ENCODE measurements at places on chromosomes 5 and 9.

DNA sequence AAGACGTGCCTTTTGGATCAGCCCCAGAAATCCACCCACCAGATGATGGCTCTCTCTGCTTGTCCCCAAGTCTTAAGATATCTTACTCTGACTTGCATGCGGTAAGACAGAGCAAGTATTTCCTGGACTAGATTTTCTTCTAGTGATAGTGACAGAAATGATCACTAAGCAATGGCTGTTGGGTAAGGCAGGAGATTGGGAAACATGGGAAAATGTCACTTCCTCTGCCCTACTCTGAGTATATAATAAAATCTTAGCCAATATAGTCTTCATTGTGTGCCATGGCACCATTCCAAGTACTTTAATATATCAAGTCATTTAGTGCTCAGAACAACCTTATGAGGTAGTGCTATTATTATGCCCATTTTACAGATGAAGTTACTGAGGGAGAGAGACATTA is 31.0 kb upstream of the GNA14 start:
- DNase-seq: no peak

DNA sequence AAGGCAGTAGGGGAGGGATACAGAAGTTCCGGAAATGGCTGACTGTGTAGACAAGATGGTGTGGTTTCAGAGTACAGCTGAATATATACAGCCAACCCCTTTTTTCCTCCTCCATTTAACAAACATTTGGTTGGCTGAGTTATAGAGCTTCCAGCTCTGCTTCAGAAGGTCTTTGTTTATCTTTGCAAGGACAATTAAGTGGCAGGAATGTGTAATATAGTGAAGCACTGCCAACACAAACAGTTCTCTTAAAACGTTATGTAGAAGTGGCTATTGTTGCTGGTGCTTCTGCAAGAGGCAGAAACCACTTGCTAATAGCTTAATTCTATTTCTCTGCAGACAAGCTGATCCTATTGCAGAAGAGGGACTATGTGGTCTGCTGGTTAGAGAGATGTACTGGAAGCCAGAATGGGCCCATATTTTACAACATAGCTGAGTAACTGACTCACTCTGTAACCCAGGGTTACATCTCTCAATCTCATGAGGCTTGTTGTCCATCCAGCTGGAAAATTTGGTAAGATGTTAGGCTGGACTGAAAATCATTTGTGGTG is 62.7 kb upstream of the OSMR start:
- DNase-seq: no peak

DNA sequence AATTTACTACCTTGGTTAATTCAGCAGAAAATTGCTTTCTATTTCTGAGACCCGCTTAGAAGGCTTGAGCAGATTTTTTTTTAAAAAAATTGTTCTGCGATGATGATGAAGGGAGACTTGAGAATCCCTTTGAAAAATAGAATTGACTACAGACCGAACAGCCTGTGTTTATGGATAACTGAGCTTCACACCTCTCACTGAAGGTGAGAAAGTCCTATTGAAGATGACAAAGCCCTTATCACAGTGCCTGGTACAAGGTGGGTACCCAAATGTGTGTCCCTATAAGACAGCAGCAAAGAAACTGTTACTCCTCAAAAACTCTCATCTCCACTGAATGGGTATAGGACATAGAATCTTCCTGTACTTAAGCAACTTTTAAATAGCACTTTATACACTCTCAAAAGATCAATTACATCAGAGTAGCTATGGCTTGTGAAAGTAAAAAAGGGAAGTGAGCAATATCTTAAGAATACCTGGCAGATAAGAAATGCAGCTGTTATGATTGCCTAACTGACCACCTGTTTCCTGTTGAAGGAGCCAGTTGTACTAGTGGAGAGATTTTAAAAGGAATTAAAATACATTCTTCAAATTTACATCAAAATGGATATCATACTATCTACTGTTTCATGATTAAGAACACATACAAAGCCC is 419.7 kb downstream of the CHSY3 start:
- DNase-seq: no peak

- DNase-seq: no peak
These were observed 59.6 kb downstream of the TSTD2 start for GRCh38 chr9:97573482-97574073.

DNA sequence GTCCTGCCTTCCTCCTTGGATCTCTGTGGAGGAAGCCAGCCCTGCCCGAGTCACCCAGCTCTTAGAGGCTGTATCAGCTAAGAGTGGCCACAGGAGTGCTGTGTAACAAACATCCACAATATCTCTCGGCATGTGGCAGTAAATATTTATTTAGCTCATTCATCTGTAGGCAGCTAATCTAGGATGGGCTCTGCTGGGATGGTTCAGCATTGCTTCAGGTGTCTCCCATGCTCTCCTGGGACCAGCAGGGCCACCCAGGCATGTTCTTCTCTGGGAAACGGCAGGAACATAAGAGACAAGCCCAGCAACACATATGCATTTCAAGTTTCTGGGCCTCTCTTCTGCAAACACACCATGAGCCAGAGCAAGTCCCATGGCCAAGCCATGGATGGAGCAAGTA is 56.1 kb downstream of the HRH2 start:
- no peak for DNase-seq
